ENCODE measurements at places on chromosomes 3 and 15.
A peak's percentile ranks its signal among the peaks of the same experiment; 100 is the strongest.

GRCh38 chr3:39135170-39135805 is 18.1 kb downstream of the CSRNP1 start:
- DNase-seq, result no peak

DNA sequence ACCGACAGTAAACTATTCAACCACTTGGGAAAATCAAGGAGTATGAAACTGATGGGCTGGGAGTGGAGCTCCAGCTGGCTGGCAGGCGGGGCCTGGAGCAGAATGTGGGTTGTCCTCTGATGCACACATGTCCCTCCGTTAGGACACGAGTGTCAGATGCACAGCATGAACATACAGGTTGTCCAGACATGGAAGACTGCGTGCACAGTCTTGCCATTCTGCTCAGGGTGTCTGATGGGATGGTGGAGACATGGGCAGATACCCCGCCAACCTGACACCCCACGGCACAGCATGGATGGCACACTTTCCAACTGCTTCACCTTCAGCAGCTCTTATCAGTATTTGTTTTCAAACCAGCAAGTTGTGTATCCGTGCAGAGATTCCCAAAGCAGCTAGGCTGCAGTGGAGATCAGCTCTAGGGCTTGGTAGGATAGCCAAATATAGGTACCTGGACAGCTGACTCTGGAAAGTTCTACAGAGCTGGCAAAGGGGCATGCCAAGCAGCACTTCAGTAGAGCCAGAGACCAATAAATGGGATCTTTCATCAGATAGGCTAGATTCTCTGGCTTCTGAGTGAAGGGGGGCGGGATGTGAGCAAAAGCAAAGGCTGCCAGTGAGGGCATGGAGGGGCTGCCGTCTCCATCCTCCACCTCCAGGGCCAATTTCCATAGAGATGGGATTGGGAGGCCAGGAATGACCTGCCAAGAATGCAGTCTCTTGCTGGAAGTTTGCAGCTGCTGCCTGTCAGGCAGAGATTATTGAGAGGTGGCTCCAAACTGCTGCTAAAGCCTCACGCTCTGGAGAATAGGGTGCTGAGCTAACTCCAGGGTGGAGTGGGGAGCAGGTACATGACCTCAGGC is 47.2 kb upstream of the KY start:
- peak; percentile 75 for DNase-seq

GRCh38 chr15:90001062-90001682 is at the start of gene ZNF710:
ZNF710 (plus strand) TSS chr15:90001324; CDS start chr15:90067138, 65,814 bp downstream.
- DNase-seq, result peak; percentile 4

- no peak for DNase-seq
Observed at GRCh38 chr3:54122324-54123002, at the start of gene CACNA2D3. CACNA2D3 (plus strand) TSS chr3:54122552.

DNA sequence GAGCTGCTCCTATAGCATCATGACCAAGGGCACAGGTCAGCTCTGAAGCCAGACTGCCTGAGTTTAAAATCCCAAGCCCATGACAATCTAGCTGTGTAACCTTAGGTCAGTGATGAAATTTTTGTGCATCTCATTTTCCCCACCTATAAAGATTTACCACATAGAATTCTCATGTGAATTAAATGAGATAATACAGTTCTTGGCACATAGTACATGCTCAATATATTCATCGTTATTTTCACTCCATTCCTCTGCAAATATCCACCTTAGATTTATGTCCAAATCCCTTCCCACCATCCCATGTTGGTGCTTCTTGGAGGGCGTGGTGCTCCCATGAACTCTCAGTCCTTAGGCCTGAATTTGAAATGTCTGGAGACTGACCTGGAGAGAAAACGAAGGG is 300.1 kb downstream of the TLE3 start:
- no peak for DNase-seq

- DNase-seq, result peak; percentile 30
Observed at GRCh38 chr3:178195824-178196223, 340.4 kb upstream of the KCNMB2 start.

GRCh38 chr3:131114256-131114655 is 87.6 kb downstream of the NEK11 start:
- DNase-seq, result no peak

DNA sequence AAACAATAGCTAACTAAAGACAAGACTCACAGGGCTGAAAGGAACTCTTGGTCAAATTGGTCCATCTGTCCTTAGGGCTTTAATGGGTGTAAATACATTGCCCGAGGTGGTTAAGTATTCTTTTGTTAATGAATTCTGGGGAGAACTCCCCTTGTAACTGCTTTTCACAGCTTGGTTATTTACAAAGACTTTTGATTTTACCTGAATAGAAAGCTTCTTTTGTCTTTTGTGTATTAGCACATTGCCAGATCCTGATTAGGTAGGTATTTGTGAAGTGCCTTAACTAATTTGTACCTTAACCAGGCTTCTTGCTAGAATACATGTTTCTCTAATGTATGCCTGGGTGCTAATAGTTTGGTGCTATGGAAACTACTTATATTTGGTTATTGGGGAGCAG is 14.0 kb downstream of the CHD2 start:
- no peak for DNase-seq

- DNase-seq, result peak; percentile 82
Observed at GRCh38 chr15:63985221-63986184, 60.8 kb downstream of the DAPK2 start.

DNA sequence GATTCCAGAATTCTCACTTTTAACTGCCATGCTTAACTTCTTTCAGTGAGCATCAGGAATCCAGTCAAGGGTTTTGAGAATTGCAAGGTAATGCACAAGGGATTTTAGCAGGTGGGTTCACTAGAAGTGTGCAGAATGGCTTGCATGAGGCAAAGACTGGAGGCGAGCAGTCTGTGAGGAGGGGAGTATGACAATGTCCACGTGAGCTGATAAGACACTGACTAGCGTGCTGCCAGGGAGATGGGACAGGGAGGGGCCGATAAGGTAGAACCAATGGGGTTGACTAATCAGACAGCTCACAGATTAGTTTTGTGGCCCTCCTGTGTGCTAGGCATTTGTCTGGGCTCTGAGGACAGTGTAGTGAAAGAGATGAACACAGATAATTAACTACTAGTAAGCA is 102.0 kb upstream of the DAZL start:
- no peak for DNase-seq

- DNase-seq, result no peak
Observed at GRCh38 chr3:71511446-71511845, 72.1 kb downstream of the FOXP1 start.

DNA sequence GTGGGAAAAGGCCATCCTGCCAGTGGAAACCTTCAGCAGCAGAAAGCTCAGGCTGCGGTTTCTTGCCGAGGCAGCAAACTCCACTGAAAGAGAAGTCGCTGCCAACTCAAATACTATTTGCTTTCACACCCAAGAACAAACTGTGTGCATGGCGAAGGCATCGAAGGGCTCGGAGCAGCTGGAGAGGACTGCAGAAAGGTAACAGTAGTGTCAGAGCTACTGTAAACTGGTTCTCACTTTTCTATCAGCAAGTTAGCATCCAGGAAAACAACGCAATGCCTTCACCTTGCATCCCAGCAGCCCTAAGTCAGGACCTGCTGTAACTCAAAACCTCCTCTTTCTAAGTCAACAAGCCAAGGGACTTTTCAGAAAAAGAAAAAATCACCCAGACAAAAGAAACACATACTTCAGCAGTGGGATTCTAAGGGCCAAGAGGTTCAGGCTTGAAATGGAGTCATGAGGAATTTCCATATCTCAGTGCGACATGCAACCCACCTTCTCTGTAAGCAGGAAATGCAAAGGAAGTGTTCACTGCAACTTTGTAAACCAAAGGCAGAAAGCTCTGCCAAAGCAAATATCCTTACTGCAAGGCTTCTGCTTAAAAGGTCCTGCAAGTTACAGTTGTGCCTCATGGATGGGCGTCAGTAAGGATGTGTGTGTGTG is 193.5 kb downstream of the FOXP1 start:
- DNase-seq, result no peak

GRCh38 chr3:114218578-114219185 is 18.7 kb downstream of the ZNF80 start:
- DNase-seq, result no peak

GRCh38 chr15:84921121-84921520 is 36.7 kb downstream of the SLC28A1 start:
- DNase-seq, result peak; percentile 51

- no peak for DNase-seq
Observed at GRCh38 chr3:144458283-144458682, 486.7 kb downstream of the DIPK2A start.

GRCh38 chr3:155748611-155749365 is 3.9 kb upstream of the PLCH1 start:
- DNase-seq, result peak; percentile 55

GRCh38 chr3:136925425-136926190 is 32.2 kb upstream of the IL20RB start:
- no peak for DNase-seq

- no peak for DNase-seq
Observed at GRCh38 chr15:42494998-42495360, 455 bp upstream of the SNAP23 start.

DNA sequence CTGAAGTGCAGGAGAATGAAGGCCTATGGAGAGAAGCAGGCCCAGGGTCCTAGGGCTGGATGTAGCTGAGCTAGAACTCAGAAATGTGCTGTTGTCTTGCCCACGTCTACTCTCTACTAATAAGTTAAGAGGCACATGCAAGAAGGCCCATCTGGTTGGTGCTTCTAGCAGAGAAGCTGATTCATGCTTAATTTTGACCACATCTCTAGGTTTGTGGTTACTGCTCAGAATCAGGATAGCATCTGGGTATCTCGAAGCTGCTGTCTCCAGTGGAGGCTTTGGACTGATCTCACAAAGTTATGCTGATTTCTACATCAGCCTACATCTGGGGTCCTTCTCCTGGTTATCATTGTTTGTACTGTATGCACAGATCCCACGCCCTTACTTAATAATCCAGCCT is 87.3 kb downstream of the CACNA1D start:
- no peak for DNase-seq

DNA sequence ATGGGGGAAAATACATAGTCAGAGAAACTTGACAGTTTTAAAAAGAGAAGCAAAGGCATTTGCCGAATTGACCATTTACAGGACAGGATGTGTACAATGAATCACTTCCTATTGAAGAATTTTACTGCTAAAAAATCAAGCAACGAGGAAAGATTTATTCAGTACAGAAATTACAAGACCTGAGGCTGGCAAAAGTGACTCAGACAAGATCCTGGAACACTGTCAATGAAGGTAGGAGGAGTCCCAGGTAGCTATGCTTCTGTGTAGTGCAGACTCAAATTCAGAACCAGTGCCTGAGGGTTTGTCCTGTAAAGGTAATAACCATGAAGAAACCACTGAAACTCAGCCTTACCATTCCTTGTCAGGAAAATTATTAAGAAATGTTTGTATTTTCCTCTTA is 120.9 kb downstream of the ZMAT3 start:
- DNase-seq, result no peak

- no peak for DNase-seq
Observed at GRCh38 chr3:78183906-78184599, 1144.2 kb downstream of the ROBO2 start.

DNA sequence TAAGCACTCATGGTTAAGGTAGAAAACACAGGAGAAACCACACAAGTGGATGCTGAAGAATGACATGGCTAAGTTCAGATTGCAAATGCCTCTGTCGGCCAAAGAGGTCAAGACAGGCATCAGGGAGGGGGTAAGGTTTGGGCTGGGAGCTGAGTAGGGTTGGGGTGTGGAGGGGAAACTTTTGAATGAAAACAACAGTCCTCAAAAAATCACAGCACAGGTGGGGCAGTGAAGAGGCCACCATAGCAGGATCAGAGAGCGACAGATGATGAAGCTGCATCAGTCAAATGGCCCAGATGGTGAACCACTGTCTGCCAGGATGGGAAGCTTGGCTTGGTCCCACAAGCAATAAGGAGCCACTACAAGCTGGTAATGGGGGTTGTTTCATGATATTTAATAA is 74.9 kb downstream of the ADCY5 start:
- peak; percentile 89 for DNase-seq

DNA sequence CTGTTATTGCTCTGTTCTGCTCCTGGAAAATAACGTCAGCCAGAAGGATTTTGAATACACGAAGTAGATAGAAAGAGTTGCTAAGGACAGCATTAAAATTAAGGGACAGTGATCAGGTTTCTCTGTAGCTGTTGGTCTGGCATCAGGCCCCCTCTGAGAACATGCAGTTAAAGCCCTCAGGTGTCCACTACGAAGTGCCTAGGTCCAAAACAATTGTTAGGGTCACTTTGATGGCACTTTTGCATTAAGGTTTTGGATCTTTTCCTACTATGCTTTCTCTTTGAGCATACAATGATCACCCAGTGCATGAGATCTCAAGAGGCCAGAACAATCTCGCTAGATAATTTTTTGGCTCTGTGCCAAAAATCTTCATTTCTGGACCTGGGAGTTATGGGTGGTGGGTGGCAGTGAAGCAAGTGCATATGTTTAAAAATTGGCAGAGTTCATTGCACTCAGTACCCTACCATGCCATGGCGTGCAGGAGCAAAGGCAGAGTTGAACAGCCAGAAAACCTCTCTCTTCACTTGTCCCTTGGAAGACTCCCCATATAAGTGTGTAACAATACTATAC is 797.6 kb downstream of the ROBO2 start:
- DNase-seq, result no peak

GRCh38 chr3:70277304-70277703 is 35.1 kb downstream of the MDFIC2 start:
- DNase-seq, result no peak

GRCh38 chr3:62133015-62133414 is 240.3 kb downstream of the FEZF2 start:
- no peak for DNase-seq

- no peak for DNase-seq
Observed at GRCh38 chr3:169624533-169624972, 39.0 kb downstream of the MECOM start.

- no peak for DNase-seq
Observed at GRCh38 chr15:40985541-40986330, 32.5 kb downstream of the CHAC1 start.

GRCh38 chr15:51356983-51357382 is 15.5 kb downstream of the GLDN start:
- DNase-seq, result no peak

DNA sequence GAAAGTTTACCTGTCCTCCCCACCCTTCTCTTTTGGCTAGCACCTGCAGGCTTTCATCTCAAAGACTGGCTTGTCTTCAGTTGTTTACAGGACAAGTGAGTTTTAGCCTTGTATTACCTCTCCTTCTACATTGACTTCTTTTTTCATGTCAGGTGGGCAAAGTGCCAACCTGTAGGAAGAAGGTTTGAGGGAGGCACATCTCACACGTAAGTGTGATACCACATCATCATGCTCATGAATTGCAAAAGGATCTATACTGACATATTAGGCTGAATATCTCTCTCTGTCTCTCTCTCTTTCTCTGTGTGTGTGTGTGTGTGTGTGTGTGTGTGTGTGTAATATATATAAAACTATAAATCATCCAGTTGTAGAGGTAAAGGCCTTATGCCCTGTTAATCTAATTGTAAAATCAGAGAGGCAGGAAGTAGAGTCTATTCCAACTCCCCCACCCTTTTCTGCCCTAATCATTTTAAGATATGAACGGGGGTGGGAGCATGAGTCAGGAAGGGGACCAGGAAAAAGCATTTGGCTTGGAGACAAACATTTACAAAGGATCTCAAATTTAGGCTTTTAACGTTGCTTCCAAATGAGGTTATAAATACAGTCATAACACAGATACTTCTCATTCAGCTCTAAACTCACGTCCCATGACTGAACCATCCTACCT is 107.0 kb upstream of the PFN2 start:
- no peak for DNase-seq

Measured in NCI-H446 treated with DMSO at 0.1 percent for 48 hours (cell line).